Lung (tissue), 17 donors: ENCODE measurements at places on chromosomes 2 and 18.

GRCh38 chr2:55966401-55967118 is 43.0 kb upstream of the EFEMP1 start:
- no peak for DNase-seq

- no peak for DNase-seq
Measured at GRCh38 chr2:105915005-105915558, 170.4 kb downstream of the NCK2 start.

DNA sequence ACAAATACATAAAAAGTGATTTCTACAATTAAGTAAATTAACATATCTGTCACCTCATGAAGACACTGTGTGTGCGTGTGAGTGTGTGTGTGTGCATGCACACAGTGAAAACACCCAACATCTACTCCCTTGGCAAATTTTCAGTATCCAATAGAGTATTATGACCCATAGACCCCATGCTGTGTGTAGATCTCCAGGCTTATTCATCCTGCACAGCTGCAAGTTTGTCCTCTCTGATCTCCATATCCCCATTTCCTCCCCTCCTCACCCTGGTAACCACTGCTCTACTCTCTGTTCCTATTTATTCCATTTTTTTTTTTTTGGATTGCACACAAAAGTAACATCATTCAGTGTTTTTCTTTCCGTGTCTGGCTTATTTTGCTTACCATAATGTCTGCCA is 391.0 kb downstream of the SOX11 start:
- DNase-seq = no peak

GRCh38 chr2:180124273-180125139 is 117.4 kb upstream of the CWC22 start:
- peak; percentile 86 for DNase-seq

DNA sequence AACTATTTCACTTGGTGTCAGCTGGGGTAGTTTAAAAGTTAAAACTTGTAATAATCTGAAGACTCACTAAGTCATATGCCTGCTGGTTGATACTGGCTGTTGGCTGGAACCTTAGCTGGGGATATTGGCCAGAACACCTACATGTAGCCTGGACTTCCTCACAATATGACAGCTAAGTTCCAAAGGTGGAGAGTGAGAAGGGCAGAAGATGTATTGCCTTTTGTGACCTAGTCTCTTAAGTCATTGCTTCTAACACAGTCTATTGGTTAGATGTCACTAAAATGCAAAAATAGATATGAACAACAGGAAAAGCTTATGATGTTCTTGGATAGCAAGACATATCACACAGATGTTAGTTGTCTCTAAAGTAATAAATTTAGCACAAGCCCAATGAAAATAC is 113.2 kb upstream of the CHAC2 start:
- no peak for DNase-seq

- DNase-seq = no peak
Measured at GRCh38 chr18:73318739-73319479, 451.1 kb upstream of the NETO1 start.
